AG04450 (cell line): ENCODE measurements at places on chromosomes 6 and 20.

DNA sequence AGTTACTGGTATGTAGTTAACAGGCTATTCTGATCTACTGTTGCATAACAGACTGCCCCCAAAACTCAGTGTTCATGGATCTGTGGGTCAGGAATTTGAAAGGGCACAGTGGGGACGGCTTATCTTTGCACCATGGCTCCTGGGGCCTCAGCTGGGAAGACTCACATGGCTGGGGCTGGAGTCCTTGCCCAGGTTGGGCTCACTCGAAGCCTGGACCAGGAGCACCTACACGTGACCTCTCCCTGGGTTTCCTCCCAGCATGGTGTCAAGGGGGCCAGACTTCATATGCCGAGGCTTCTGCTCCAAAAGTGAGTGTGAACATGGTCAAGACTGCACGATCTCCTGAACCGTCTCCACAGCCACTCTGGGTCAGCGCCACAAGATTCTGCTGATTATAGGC lies 11.7 kb downstream of the SYNDIG1 start:
- DNase-seq = no peak

DNA sequence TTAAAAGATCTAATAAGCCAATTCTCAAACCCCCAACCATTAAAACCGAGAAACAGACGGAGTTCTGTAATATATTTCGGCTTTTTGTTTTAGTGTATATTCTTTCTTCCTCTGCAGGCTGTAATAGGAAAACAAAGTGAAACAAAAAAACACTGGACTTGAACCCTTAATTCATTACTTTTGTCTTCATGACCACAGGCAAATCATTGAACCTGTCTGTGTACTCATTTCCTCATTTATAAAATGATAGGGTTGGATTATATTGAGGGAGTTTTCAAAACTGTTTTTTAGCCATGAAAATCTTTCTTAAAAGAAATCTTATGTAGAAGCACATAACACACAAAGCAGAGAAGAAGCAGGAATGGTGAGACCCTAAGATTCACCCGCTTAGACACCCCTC lies 278.8 kb downstream of the CD83 start:
- no peak for DNase-seq

DNA sequence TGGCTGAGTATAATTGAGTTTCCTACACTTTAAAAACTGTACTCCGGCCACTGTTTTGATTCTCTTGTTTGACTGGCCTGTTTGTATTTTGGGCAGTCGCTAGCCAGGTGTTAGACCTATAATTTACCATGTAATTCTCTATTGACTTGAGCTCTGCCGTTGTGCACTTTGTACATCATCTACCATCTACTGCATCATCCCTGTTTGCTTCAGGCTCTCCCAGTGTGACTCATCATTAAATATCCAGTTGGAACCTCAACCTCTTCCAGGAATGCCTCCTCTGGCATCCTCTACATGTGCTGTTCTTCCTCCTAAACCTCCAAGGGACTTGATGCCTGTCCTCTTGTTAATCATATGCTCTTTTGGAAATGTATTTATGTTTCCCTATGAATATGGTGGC lies 72.3 kb downstream of the FARS2 start:
- no peak for DNase-seq

DNA sequence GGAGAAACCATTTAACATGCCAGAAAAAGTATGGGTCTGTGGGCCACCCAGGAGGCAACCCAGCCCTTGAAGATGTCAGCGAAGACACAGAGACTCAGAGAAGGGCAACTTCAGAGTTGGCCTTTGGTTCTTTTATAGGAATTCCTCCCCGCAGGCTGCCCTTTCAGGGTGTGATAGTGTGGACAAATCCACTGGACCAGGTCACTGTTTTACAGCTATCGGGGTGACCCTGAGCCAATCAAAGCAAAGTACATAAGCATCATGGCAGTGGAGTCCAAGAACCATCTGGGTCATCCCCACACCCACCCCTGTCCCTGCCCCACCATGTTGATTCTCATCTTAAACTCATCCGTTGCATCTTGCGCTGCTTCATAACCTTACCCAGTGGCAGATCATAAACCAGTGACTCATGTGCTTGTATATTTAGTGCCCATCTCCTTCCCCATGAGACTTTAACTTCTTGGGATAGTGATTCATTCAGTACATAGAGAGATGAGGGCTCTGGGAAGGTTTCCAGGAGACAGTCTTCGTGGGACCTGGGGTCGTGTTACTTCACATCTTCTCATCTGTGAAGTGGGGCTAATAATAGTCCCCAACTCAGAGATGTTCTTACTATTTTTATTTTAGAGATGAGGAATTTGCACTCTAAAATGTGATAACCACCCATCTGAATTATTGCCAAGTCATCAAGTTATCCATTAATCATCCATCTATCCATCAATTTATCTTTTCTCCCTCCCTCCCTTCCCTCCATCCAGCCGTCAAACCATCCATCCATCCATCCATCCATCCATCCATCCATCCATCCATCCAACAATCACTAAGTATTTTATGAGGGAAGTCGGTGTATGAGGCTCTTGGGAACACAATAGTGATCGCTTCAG lies 51.0 kb downstream of the EDN3 start:
- DNase-seq = no peak

DNA sequence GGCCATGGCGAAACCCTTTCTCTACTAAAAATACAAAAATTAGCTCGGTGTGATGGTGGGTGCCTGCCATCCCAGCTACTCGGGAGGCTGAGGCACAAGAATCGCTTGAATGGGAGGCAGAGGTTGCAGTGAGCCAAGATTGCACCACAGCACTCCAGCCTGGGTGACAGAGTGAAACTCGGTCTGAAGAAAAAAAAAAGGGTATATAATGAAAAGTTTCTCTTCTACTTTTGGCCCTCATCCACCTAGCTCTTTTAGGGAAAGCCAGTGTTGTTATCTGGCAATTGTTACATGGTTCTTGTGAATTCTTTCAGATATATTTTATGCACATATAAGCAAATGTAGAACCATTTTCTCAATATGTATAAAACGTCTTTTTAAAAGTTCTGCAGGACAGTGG lies 19.0 kb downstream of the KIF3B start:
- DNase-seq = no peak

GRCh38 chr20:4569092-4569491 lies 152.6 kb upstream of the PRND start:
- no peak for DNase-seq

DNA sequence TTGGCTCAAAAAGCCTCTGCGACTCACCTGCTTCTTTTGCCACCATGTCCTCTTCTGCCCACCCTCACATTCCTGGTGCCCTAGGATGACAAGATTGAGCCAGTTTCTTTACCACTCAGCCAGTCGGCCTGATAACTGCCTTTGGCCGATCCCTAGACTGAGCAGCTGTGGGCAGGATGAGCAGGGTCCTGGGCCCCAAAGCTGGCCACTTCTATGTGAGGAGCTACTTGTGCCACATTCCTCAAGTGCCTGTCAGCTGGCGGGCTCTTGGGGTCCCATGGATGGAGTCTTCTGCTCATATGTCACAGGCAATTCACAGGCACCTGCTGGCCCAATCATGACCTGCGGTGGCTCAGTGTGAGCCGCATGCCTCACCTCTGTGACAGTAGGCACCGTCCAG lies 16.5 kb downstream of the DYNLRB1 start:
- no peak for DNase-seq

- peak; percentile 48 for DNase-seq
Measured at GRCh38 chr20:14481863-14482262, 144.5 kb upstream of the FLRT3 start.

DNA sequence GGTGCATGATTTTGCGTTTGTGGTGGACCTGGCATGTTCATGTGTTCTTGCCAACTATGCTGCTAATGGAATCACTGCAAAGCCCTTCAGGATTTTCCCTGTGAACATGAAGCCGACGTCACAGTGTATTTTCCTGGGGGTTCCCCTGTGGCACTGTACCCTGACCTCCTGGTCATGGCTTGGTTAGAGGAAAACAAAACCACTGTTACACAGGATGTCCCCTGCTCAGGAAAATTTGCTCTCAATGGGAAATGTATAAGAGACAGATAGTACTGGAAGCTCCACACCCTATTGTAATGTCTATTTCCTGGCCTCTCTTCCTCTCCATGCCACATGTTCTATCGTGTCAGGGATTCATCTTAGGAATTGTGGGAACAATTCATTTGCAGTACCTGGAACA lies 19.7 kb downstream of the TSHZ2 start:
- DNase-seq = no peak

- no peak for DNase-seq
Measured at GRCh38 chr6:106281088-106281487, 44.5 kb downstream of the ATG5 start.

- DNase-seq = no peak
Measured at GRCh38 chr6:70164556-70164955, 138.3 kb downstream of the COL9A1 start.

GRCh38 chr20:49885558-49886332 lies 29.6 kb downstream of the SPATA2 start:
- no peak for DNase-seq

GRCh38 chr6:54695815-54696214 lies 150.8 kb upstream of the FAM83B start:
- DNase-seq = no peak

- DNase-seq = no peak
Measured at GRCh38 chr6:123925350-123925749, 121.7 kb downstream of the NKAIN2 start.

GRCh38 chr6:74656453-74656852 lies 549.4 kb downstream of the COL12A1 start:
- DNase-seq = no peak

DNA sequence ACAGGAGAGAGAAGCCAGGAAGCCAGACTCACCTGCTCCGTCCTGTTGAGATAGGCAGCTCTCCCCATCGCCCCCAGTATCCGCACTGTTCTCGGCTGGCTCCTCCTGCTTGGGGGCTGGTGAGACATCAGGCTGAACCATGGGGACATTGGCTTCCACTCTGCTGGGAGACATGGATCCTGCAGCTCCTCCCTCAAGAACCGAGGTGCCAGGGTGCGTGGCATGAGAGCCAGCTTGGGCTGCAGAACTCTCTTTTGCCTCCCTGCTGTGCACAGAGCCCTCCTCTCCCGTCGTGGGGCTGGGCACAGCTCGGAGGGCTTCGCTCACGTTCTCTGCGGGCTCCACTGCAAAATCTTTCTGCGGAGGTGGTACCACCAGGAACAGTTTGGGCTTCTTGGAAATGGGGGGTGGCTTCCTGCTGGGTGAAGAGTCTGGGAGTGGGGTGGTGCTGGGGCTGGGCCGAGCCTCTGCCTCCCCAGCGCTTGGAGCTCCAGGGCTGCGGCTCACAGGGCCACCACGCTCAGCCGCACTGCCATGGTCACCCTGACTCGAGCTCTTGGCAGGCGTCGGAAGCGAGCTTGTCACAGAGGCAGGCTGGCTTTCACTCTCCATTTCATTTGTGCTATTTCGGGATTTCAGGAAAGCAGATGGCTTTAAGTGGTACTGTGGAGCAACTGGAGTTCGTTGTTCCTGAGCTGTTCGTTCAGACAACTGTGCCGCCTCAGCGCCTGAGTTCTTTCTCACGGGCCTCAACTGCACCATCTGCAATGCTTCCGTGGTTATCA lies 26.5 kb downstream of the HEBP2 start:
- DNase-seq = no peak

DNA sequence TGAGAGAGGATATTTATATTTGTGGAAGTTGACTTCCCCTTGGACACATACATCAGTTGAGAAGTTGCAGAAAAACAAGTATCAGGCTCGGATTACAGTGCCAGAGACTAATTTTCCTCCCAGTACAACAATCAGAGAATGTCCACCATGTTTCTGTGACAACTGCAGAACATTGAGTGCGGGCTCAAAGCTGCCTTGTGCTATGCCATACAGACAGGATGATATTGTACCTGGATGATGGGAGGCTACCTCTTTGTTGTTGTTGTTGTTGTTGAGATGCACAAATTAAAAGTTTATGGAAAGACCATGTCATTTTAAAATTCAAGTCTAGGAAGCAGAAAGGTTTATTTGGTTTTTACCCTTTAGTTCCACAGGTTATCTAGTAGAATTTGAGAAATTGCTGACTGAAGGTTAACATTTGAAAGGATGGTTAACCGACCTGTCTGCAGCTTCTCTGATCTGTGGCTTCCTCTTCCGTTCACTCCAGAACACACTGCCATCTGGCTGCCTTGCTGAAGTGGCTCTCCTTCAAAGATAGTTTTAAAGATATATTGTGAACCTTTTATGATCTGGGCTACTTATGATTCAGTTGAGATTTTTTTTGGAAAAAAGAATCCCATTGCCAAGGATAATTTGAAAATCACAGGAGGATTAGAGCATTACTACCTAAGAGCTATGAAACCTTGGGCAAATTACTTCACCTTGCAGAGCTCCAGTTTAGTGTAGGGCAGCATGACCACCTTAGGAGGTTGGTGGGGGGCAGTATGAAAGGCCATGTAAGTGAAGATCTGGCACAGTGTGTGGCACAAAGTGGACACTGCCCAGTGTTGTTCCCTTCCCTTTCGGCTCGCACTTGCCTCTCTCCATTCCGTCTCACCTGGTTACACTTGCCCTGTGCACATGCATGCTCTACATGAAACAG lies 15.9 kb downstream of the TMEM200A start:
- DNase-seq = no peak

DNA sequence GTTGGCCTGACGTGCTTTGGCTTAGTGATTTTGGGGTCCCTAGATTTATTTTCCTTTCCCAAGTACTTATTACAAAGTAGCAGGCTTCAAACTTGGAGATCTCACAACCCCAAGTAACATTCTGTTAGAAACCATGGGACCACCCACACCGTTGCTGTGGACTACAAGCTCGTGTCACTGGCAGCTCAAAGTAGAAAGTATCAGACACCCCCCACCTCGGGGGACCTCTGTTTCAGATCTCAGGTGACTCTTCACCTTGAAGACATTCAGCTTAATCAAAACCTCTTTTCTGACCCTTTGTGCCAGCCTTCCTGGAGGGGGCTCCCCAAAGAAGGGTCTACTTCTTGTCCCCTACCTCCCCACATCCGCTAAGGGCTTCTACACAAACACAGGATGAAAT lies 15.7 kb upstream of the MYT1 start:
- DNase-seq = no peak

- DNase-seq = no peak
Measured at GRCh38 chr6:169240591-169241390, 12.9 kb downstream of the THBS2 start.
